ENCODE measurements at places on chromosomes 3 and 15. TPM values are rescaled to one million over a fixed set of nuclear protein-coding genes. Genes with fewer than 3 reads are reported as not detected.

Gene CCR1
- 2.3 TPM for total RNA-seq

DNA sequence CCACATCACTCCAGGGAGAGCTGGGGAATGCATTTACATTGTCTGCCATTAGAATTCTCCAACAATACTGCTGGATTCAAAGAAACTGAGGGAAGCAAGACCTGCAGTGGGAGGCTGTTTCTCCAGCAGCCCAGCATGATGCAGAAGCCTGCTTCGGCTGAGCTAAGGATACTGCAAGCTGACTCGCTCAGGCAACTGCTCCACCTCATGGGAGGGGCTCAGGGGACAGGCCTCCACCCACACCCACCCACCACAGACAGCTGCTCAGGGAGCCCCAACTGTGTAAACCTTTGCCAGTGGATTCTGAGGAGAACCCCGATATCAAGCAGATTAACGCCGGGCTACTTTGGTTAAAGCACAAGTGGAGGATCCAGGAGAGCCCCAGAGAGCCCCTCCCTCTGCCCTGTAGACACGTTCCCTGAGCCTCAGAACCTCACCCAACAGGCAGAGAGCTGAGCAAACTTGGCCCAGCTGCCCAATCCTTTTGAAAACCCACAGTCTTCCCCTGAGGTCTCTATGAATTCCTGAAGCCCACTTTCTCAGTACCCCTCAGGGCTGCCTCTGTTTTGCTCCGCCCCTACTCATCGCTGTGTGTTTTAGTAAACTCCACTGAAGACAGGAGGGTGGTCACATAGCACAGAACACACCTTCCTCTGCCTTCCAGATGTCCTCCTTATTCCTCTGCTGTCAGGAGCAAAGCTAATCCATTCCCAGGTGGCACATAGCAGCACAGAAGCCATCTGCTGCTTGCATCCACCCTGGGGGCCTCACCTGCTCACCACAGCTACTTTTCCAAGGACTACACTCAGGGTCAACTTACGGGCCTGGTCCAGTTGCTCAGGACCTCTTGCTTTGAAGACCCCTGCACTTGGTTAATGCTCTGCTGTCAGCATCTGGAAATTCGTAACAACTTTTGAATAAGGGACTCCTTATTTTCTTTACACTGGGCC is 269.0 kb downstream of the ABHD5 start:
- DNase-seq: no peak

DNA sequence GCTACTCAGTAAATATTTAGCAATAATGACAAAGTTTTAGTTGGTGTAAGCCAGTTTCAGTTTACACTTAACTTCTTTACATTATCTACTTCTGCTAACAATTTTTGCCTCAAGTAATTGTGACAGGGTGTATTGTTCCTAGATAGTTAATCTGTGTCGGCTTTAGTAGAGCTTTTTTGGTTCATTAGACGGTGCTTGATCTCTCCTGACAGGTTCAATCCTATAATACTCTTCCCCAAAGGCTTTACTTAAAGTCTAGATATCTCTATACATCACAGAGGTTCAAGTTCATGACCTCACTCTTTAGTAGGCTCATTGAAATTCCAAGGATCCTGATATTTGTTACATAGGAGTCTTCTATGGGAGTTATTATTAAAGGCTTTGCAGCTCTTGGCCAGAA is 365.6 kb upstream of the DPPA4 start:
- no peak for DNase-seq

Gene PEX5L
- total RNA-seq: not detected

DNA sequence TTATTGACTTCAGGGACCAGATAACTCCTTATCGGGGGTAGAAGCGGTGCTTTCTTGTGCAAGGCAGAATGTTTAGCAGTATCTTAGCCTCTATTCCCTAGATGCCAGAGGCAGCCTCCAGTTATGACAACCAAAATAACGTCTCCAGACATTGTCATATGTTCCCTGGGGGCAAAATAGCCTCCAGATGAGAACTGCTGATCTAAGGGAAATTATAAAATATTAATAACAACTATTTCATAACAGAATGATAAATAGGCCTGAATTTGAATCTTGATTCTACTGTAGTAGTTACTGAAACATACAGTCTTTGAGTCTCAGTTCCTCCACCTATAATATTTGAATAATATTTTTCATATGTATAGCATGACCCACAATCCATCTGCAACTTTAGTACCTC is 1431.3 kb downstream of the ZPLD1 start:
- DNase-seq: no peak

DNA sequence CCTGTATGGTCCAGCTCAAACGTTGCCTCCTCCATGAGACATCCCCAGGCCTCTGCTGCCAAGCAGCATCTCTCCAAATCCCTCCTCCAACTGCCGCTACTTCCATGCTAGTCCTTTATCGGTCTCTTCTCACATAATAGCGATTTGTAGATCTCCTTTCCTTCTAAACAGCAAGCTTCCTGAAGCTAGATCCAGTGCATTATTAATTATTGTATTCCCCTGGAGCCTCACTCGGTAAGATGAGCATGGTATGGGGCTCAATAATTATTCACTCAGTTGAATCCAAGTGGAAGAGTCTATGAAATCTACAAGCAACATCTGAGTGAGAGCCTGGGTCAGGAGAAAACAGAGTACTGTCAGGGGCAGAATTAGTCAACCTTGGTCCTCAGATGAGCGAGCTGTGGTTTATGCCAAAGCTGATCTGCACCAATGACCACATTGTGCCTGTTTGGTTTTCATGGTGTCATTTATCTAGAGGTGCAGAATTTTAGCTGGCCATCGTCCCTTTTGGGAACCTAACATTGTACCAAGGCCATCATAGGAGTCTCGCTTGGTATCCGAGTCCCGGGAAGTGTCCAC is 93.8 kb upstream of the UBE2E1 start:
- no peak for DNase-seq

- no peak for DNase-seq
These were observed 302.9 kb upstream of the RASGRP1 start for GRCh38 chr15:38867556-38867955.

DNA sequence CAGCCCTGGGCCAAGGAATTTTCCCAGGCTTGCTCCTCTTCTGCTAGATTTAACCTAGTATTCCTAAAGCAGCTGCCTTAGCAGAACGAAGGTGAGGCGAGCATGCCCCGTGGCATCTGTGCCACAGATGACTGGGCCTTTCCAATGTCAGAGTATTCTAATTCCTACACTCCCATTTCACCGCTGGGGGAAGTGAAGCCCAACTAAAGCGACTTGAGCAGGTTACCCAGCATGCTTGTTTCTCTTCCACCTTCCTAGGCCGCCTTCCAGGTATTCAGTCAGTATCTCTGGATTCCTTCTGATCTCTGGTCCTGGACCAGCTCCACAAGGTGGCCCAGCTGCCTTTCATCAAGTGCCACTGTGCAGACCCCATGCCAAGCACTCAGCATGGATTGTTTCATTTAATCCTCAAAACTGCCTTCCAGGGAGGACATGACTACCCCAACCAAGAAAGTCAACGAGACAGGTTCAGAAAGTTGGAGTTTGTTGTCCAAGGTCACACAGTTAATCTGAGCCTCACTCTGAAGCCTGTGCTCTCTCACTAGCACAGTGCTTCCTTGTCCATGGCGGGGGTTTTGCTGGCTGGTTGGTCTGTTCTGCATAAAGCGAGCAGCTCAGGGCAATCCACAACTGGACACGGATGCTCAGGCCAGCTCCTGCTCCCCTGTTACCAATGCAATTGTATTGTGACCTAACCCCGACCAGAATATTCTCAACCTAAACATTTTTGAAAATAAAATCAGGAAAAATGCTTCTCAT is 15.1 kb downstream of the MYO5C start:
- no peak for DNase-seq

DNA sequence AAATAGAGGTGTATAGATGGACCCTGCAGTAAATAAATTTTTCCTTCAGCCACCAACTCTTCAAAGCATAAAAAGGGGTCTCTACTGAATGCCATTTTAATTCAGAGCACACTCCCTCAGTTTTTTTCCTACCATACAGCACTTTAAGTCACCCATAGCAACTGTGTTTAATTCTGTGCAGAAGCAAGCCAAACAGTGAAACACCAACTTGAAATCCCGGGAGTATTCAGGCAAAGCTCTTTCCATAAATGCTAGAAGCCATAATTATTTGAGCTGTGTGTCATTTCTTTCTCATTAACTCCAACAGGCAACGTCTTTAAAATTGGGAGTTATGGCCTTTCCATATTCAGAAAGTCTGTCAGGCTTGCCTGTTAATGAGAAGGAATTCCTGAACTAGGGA is 562.1 kb downstream of the GRM7 start:
- DNase-seq: no peak

Gene MKRN2OS
- not detected for total RNA-seq

- DNase-seq: no peak
These were observed 88.8 kb downstream of the IGSF11 start for GRCh38 chr3:118945834-118946233.

DNA sequence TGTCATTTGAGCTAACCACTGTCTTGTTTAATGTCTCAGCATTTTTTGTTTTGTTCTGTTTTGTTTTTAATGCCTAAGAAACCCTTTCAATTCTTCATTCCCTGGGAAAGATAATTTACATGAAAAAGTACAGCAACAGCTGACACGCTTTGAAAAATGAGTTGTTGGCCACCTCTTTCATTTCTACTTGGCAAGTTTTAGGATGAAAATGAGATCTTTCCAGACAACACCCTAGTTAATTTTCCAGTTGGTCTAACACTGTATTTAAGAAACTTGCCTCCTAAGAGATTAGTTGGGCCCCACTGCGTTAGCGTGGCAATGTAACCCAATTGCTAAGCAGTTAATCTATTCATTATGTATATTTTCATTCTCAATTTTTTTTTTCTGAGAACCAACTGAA is 194.0 kb upstream of the LRRN1 start:
- DNase-seq: no peak

- DNase-seq: no peak
These were observed 98.2 kb downstream of the HCN4 start for GRCh38 chr15:73270366-73271097.

Gene TP63
- total RNA-seq: 0.05 TPM

DNA sequence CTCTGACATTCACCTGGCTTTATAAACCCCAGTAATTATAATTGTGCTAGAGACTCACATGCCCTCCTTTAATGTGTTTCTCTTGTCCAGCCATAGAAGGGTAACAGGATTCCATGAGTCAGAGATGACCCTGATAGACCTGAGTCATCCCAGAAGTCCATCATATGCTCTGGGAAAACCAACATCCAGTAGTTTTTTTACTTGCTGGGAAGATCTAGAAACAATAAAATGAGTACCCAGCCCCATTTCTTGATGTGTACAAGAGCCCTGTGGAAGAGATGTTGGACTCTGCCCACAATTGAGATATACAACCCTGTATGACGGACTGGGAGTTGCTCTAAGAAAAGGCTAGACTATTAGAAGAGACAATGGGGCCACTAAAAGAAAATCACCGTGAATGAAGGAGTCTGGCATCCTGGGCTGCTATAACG is 22.4 kb upstream of the THUMPD3 start:
- no peak for DNase-seq

Gene SPINK8
- not detected for total RNA-seq

Gene IGSF11
- total RNA-seq: 0.08 TPM

DNA sequence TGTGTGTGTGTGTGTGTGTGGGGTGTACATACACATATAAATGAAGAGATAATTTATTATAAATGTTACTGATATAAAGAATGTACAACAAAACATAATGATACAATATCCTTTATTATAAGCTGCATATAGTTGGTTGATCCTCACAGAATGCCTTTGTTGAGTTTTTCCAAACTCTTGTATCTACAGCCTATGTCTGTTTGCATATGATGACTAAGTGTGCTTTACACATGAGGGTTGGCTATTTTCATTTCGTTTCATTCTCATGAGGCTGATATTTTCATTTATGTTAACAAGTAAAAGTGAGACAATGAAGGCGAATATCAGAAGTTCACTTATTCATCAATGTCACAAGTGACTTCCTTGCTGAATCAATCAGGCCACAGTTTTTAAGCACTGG is 45.1 kb downstream of the TM2D3 start:
- DNase-seq: no peak

- no peak for DNase-seq
These were observed 2.8 kb downstream of the TMEM43 start for GRCh38 chr3:14127516-14128161.

GRCh38 chr15:50278496-50278895 is 13.0 kb upstream of the HDC start:
- DNase-seq: no peak

GRCh38 chr3:62837145-62837787 is 38.0 kb downstream of the CADPS start:
- DNase-seq: no peak

Gene PATL2
- 0.58 TPM for total RNA-seq

DNA sequence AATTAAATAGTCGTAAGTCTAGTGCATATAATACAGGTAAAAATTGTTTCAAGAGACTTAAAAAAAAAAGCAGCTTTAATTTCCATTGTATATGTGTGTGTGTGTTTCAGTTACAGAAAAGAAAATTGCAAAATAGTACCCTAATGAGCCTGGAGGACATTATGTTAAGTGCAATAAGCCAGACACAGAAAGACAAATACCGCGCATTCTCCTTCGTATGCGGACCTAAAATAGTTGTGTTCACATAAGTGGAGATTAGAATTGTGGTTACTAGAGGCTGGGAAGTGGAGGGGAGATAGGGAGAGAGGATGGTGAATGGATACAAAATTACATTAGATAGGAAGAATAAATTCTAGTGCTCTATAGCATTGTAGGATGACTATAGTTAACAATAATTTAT is 3.6 kb downstream of the MESD start:
- DNase-seq: no peak

GRCh38 chr3:134477938-134478337 is 7.8 kb downstream of the ANAPC13 start:
- no peak for DNase-seq

DNA sequence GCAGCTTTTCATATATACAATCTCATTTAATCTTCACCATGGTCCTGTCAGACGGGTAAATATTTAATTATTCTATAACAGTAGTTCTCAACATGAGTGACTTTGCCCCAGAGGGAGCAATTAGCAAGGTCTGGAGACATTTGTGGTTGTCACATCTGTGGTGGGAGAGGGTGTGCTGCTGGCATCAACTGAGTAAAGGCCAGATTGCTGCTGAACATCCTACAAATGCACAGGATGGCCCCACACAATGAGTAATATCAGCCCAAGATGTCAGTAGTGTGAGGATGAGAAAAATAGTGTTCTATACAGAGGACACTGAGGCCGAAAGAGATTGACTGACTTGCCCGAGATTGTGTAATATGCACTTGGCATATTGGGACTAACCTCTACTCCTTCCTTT is 156.0 kb downstream of the AGBL1 start:
- no peak for DNase-seq

DNA sequence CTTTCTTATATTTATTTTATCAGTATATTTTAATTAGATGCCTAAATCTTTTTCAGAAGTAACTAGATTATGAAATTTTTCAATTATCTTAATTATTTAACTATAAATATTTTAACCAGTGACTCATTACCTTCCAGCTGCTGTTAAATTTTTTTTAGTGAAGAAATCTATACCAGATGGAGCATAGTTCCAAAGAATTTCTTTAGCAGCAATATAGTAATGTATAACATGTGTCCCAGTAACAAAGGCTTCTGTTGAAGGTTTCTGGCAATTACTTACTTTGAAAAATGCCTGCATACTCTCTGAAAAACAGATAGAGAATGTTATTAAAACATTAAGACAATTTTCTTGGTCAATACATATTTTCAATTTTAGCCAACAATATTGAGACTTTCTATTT is 45.1 kb upstream of the CP start:
- DNase-seq: no peak

Gene ACTR8
- total RNA-seq: 9.9 TPM

Data from left lobe of liver (tissue), 2 donors.